ENCODE measurements at places on chromosomes 3 and 15.

- no peak for DNase-seq
Observed at GRCh38 chr15:98785807-98786621, 137.7 kb downstream of the IGF1R start.

GRCh38 chr3:98048586-98048985 lies 13.5 kb upstream of the GABRR3 start:
- no peak for DNase-seq

GRCh38 chr3:51908026-51908425 lies 4.9 kb upstream of the IQCF1 start:
- no peak for DNase-seq

DNA sequence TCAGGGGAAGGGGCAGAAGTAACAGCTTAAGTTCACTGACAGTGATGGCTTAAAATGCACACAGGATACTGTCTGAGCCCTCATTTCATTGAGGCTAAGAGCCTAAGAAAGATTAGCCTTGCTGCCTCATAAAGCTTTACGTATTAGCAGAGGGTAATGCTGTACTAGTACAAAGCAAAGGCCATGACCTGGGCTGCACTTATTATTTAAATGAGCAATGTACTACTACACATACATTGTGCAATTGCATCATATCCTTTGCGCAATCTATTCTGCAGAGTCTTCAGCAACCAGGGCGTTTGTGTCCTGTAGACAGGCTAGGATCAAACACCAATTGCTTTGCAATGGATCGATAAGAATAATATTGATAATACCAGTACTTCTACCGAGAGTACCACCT lies 221.8 kb downstream of the TPRG1 start:
- no peak for DNase-seq

- no peak for DNase-seq
Observed at GRCh38 chr3:173529062-173529711, 131.6 kb downstream of the NLGN1 start.

DNA sequence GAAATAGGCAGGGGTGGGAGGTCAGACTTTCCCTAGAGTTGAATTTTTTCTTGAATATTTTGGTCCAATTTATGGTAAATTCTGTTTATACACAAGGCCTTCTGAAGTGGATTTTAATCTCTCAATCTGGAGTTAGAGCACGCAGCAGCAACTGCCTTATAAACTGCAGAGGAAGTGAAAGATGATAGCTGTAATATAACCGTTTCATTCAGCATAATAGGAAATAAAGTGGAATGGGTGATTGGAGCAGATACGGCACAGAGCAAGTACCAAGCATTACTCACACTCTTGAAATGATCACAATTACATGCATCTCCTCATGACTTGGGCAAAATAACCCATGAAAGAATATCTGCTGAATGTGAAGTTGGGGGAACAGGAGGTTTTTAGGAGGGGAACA lies 106.8 kb downstream of the ARRDC4 start:
- DNase-seq: no peak

DNA sequence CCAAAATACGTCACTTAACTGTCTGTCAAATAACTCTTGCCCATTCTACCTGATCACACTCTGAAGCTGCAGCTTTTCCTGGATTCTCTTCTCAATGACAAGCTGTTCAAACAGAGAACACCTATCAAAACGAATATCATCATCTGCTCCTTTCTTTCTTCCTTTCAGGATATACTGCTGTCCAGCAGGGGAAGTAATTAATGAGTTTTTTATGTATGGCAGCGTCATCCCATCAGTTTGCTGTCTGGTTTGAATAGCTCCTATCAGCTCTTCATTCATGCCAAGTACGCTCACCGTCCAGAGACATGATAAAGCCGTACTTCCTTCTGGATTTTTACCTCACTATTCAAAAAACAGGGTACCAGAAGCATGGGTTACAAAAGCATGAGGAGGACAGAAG lies at the start of gene CHRM5:
CHRM5 (plus strand) TSS at position 274 of the 400 bp plus-strand sequence. CDS start 94,221 bp downstream, outside the sequence.
- no peak for DNase-seq

DNA sequence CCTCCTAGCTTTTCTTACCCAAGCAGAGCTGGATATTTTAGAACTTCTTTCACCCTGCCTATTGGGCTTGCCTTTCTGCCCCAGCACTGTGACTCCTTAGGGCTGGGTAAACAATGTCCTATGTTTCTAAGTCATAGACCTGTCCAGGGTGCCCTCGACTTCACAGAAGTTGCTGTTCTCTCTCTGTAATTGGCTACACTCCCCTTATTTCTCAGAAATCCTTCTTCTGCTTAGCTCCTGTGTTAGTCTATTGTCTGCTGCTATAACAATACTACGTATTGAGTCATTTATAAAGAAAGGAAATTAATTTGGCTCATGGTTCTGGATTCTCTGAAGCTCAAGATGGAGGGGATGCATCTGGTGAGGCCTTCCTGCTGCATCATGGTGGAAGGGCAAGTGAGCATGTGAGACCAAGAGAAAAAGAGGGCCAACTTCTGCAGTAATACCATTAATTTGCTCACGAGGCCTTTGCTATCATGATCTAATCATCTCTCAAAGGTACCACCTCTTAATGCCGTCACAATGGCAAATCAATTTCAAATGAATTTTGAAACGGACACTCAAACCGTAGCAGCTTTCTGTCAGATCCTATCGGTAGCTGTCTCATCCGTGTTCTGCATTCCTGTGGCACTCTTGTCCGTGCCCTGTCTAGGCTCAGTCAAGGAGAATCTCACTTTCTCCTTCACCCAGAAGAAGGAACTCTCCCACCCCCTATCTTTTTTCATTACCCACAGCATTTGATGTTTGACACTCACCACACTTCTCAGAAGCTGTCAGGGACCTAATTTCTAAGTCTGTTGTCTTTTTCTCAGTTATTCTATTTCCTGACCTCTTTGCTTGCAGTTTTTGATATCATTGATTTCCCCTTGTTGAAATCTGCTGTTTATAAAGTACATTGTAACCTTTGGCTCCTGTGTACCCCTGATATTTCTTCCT lies 22.3 kb upstream of the GPR171 start:
- DNase-seq: no peak

- DNase-seq: no peak
Observed at GRCh38 chr3:8581806-8582445, 62.7 kb downstream of the SSUH2 start.

DNA sequence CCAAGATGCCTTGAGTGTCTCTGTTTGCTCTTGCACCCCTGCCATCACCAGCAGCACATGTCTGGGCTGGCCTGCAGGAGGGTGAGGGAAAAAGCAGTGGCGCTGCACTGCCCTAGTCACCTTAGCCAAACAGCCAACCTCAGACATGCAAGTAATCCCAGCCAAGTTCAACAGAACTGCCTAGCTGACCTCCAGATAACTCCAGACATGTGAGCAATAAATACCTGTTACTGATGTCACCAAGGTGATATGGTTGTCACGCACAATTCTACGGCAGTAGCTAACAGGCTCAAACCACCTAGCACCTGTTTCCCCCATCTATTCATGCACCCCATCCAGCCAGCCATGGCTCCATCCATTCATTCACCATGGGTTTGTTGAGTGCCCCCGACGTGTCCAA lies 99.9 kb downstream of the SRGAP3 start:
- DNase-seq: no peak

DNA sequence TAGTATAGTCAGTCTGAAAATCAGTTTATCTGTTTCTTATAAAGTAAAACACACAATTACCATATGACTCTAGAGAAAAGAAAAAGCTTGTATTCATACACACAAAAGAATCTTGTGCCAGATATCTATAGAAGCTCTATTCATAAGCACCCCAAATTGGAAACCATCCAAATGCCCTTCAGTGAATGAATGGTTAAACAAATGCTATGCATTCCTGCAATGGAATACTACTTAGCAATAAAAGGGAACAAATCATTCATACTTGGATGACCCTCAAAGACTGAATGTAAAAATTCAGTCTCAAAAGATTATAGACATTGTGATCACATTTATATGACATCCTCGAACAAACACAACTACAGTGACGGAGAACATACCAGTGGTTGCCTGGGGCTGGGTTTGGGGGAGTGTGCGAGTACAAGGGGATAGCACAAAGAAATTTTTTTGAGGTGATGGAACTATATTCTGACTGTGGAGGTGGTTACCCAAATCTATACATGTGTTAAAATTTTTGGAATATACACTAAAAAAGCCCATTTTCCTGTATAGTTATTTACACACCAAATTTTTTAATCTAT lies 680.6 kb downstream of the NTRK3 start:
- DNase-seq: no peak

- DNase-seq: no peak
Observed at GRCh38 chr3:112640930-112641801, at the start of gene CCDC80. Gene CCDC80, minus strand, starts transcription at chr3:112641143. Its CDS starts 1,238 bp downstream, at chr3:112639905.

GRCh38 chr3:146035366-146035765 lies 125.6 kb downstream of the PLOD2 start:
- no peak for DNase-seq

- DNase-seq: no peak
Observed at GRCh38 chr15:79887054-79887930, 9.5 kb downstream of the MTHFS start.

GRCh38 chr15:75723171-75723846 lies 10.7 kb upstream of the CSPG4 start:
- DNase-seq: no peak
